ENCODE measurements at places on chromosomes 12 and 14.

GRCh38 chr14:34003691-34004090 lies 52.8 kb upstream of the EGLN3 start:
- no peak for DNase-seq

DNA sequence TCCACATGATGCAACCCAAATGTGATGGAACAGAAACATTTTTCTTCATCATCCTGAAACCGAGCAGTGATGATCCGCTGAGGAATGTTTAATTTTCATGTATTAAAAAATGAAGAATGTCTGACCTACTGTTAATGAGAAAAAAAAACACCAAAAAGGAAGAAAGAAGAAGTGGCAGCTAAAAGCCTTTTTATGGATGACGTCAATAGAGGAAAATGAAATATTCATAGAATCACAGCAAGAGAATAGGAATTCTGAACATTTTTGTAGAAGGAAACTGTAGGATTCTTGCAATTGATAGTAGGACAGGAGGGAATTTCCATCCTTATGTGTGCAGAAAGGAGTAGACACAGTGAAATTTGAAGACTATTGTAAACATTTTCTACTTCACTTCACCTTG lies 112.9 kb downstream of the PRKCH start:
- DNase-seq = no peak

DNA sequence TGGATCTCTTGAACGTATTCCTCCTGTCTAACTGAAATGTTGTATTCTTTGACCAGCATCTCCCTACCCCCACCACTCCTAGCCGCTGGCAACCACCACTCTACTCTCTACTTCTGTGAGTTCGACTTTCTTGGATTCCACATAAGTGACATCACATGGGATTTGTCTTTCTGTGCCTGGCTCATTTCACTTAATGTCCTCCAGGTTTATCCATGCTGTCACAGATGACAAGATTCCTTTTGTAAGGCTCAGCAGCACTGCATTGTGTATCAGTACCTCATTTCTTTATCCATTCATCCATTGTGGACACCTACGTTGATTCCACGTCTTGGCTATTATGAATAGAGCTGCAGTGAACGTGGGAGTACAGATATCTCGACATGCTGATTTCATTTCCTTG lies 10.5 kb downstream of the PRKAB1 start:
- no peak for DNase-seq

- DNase-seq = no peak
Measured at GRCh38 chr14:52327374-52328226, 13.5 kb downstream of the PTGER2 start.

DNA sequence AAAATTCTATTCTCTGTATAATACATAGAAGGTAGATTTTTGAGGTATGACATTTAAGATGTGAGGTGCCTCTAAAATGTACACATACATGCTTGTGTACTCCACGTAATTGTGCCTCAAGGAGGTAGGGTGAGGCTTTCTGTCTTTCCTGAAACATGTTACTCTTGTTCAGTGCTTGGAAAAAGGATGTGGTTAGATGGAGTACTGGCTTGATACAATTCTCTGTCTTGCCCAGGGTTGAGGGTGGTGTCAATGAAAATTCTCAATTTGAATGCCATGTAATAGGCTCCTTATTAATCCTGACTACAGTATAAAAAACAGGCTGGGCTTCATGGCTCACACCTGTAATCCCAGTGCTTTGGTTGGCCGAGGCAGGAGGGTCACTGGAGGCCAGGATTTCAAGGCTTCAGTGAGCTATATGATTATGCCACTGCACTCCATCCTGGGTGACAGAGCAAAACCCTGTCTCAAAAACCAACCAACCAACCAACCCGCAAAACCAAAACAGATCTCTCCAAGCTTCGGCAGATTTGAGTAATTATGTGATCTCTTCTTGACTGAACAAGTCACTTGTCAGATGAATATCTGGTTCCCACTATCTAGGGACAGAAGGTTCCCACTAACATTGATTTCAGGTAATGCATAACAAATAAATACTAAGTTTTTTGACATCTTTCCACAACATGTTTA lies 41.6 kb downstream of the RCOR1 start:
- no peak for DNase-seq

GRCh38 chr12:94789510-94790225 lies 139.3 kb upstream of the TMCC3 start:
- DNase-seq = no peak

- DNase-seq = no peak
Measured at GRCh38 chr12:123120452-123121166, 30.3 kb downstream of the PITPNM2 start.

DNA sequence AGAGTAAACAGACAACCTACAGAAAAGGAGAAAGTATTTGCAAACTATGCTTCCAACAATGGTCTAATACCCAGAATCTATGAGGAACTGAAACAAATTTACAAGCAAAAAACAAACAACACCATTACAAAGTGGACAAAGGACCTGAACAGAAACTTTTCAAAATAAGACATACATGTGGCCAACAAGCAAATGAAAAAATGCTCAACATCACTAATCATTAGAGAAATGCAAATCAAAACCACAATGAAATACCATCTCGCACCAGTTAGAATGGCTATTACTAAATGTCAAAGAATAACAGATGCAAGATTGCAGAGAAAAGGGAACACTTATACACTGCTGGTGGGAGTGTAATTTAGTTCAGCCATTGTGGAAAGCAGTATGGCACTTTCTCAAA lies 125.8 kb downstream of the C12orf42 start:
- DNase-seq = no peak

DNA sequence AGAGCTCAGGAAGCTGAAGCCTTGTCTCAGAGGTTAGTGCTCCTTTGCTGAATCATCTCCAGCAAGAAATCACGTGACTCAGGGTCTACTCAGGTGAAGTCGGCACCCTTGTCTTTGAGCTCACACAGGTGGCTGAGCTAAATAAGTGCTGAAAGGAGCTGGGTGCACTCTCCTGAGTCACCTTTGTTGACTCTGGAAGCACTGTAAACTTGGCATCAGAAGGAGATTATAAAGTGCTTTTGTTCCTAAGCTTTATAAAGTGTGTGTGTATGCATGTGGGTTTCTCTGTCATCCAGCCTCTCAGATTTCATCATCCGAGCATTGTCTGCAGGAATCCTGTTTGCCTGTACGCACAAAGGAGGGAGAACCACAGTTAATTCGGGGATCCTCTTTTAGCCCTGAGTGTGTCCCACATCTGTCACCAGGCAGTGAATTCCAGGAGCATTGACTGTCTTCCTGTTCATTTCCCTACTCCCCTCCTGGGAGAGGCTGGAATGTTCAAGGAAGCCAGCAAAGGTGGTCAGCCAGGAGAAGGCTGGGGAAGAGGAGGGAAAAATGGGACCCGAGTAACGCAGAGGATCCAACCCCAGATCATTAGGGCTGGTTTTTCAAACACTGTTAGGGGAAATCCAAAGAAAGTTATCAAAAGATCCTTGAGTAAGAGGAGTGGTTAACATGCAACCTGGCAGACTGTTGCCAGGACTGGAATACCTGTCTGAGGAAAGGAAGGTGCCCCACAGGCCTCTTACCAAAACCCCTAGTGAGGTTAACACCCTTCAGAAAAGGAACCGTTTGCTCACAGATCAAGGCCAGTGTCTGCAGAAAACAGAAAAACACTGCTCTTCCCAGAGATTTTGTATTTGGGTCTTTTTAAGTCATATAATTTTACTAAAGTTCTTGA lies 157.5 kb upstream of the HIF1A start:
- peak; percentile 21 for DNase-seq

DNA sequence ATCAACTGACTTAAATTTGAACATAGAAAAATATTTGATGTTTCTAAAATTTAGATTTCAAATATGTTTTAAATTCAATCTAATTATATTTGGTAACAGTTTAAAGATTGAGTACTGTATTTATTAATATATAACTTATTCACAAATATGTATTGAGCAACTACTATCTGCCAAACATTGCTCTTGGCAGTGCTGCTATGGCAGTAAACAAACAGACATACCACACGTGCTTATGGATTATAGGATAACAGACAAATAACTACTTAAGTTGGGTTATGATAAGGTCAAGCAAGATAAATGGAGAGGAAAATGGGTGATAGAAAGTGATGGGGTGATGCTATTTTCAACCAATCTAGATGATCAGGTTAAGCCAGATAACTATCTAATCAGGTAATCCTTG lies 538.1 kb downstream of the C12orf50 start:
- DNase-seq = no peak

GRCh38 chr14:55609681-55610080 lies 29.7 kb downstream of the KTN1 start:
- DNase-seq = no peak

GRCh38 chr12:108683906-108684556 lies 47.3 kb downstream of the CORO1C start:
- DNase-seq = no peak

- no peak for DNase-seq
Measured at GRCh38 chr14:90409209-90409730, 12.4 kb downstream of the CALM1 start.

GRCh38 chr14:20417250-20418186 lies 4.2 kb upstream of the TEP1 start:
- DNase-seq = no peak

DNA sequence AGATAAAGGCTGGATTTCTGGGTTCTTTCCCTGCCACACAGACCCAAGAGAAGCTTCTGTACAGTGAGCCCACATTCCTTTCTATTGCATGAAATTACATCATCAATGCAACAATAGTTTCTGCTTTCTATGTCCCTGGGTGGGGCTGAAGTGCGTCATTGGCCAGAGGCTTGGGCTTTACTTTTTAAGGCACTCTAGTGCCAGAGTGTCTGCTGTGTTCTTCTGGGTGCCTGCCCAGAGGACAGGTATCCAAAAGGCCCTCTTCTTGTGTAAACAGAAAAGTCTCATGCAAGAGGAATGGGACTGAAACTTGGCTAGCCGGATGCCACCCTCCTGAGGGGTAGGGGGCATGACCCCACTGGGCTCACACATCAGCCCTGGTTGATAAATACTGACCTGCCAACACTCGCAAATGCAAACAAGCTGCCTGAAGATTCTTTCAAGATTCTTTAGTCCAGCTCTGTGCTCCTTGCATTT lies 5.9 kb downstream of the KRT86 start:
- no peak for DNase-seq

DNA sequence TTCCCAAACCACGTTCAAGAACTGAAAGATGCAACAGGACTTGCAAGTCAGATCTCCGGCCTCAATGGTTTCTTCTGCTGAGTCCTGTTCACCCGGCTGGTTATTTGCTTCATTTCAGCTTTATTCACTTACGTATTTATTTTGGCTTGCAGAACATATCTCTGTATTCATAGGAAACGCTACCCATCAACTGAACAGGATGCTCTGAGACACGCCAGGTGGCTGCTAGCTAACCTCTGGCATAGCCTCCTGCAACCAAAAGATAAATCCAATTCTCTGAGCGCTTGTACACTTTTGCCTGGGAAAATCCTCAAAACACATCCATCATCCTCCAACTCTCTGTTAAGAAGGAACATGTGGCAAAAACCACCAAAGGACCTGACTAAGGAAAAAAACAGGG lies 17.3 kb downstream of the MAP3K9 start:
- no peak for DNase-seq

- no peak for DNase-seq
Measured at GRCh38 chr12:118025168-118025567, 8.7 kb downstream of the RFC5 start.

Data from stimulated activated CD8-positive, alpha-beta memory T cell treated with anti-CD3 and anti-CD28 coated beads, Interleukin-2, amount 100 ng/mL, for 48 hours (primary cell).